ENCODE measurements at places on chromosomes 16 and 17. TPM values are rescaled to one million over a fixed set of nuclear protein-coding genes. Genes with fewer than 3 reads are reported as not detected.

The TNS4 gene
- not detected for total RNA-seq

The ADAMTS18 gene
- total RNA-seq = 5.5 TPM

The REXO5 gene
- total RNA-seq = 5.5 TPM

DNA sequence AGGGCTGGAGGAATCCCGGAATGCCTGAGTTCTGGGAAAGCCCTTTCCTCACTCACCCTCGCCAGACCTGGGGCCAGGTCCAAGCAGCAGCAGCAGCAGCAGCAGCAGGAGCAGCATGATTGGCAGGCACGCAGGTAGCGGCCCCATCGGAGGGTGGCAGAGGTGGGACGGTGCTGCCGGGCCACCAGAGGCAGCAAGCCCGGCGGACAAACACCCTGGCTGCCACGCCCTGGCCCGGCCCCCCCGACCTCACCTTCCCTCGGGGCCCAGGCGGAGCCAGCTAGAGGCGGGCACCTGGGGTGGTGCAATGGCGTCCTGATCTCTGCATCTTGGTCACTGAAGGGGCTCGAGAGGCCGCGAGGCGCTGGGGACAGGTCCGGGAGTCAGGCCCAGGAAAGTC lies 122.4 kb downstream of the LAT start:
- no peak for DNase-seq

DNA sequence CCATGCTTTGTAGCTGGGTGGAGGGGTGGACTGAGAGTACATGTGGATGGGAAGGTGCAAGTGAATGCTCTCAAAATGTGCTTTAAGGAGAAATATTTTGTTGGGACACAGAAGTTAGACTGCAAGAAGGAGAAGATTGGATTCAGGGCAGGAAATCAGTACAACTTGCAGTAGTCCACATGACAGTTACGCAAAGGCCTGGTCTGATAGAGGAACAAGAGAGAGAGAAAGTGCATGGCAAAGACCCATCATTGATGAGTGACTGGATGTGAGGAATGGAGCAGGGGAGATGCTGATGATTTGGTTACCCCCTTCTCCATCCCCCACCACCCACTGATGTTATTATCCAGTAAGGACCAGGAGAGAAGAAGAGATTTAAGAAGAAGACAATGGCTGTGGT lies 472.8 kb downstream of the MAF start:
- DNase-seq = no peak
